ENCODE measurements at places on chromosomes 4 and X. TPM values are rescaled to one million over a fixed set of nuclear protein-coding genes. Genes with fewer than 3 reads are reported as not detected.

HHIP gene
- total RNA-seq = 0.76 TPM

NDUFA1 gene
- 295 TPM for total RNA-seq

MAOB gene
- total RNA-seq = 0.29 TPM

SPACA5 gene
- total RNA-seq = not detected

STBD1 gene
- total RNA-seq = 12.5 TPM

GABRA4 gene
- total RNA-seq = not detected

GRIA3 gene
- total RNA-seq = not detected

MTNR1A gene
- total RNA-seq = 0.50 TPM

OPN1MW3 gene
- not detected for total RNA-seq

RTL9 gene
- total RNA-seq = 0.16 TPM

SPANXC gene
- not detected for total RNA-seq

All from A549 treated with AZD2906 at 1 μM for 4 hours (cell line).